ENCODE measurements at places on chromosomes 1 and 21.

DNA sequence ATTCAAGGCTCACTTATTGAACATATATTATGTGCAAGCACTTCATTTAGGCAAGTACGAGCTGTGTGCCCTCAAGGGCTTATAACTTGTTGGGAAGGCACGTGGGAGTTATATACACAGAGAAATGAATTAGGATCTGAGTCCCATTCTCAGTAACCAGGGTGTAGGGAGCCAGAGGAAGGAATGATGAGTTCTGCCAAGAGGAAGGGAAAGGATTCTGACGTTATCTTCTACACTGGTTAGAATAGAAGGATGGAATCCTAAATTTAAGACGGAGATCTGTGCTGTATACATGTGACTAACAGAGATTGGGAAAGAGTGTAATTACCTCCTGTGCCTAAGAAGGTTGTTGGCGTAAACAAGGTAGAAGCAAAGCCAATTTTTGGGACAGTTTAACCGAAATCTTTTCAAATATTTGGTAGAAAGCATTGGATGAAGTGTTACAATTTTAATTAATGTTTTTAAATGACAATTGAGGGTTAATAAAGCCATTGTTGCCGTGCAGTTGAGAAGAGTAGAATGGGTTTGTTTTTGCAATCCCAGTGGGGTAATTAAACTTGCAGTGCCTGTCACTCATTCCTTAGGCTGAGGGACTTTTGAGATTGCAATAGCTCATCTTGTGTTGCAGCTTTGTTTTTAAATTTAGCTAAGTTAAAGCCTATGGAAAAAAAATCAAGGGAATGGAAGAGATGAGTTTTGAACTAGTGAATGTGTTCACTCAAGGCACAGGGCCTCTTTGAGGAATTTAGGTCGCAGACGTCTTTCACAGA is 177.2 kb downstream of the NFIA start:
- DNase-seq = no peak

GRCh38 chr1:33358114-33358794 is 37.4 kb upstream of the A3GALT2 start:
- DNase-seq = no peak

DNA sequence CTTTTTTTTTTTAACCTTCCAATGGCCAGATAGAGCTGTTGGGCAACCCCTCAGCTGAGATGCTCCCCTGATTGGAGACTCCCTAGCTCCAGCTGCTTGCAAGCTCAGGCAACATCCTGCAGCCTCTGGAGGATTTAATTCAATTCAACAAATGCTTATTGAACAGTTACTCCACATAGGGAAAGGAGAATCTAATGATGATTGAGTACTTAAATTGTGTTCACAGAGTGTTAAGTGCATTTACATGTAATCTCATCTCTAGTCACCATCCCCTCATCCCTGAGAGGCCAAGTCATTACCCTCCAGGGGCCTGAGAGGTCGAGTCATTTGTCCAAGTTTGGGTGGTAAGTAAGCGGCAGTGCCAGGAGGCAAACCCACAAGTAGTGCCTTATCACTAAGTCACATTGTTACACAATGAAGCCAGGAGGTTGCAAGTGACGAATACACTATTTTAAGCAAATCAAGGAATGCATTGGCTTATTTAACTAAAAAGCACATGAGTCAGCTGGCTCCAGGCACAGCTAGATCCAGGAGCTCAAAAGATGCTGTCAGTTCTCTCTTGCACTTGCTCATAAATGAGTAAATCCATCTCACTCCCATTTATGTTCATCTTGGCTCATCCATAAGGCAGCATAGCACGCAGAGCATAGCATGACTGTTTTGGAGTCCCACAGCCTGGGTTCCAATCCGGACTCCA is 64.3 kb downstream of the OPTC start:
- DNase-seq = no peak

GRCh38 chr1:117932576-117932975 is 3.0 kb downstream of the WDR3 start:
- DNase-seq = no peak

DNA sequence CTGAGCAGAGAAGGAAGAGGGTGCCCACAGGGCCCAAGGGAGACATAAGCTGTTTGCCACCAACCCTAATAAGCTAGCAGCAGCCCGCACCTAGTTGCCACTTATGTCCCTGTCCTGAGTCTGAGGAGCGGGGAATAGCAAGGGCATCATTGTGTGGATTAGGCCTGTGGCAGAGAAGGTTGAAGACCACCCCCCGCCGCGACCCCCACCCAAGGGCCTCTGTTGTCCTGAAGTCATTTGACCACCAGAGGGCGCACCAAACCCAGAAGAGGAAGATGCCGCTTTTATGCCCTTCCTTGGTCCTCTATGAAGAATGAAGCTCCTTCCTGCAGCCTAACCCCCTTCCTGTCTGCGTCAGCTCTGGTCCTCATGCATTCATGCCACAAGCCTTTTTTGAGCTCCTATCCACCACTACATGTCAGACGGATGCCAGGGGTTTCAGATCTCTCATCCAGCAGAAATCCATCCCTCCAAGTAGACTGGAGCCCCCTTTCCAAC is 16.6 kb downstream of the RHBG start:
- DNase-seq = no peak

DNA sequence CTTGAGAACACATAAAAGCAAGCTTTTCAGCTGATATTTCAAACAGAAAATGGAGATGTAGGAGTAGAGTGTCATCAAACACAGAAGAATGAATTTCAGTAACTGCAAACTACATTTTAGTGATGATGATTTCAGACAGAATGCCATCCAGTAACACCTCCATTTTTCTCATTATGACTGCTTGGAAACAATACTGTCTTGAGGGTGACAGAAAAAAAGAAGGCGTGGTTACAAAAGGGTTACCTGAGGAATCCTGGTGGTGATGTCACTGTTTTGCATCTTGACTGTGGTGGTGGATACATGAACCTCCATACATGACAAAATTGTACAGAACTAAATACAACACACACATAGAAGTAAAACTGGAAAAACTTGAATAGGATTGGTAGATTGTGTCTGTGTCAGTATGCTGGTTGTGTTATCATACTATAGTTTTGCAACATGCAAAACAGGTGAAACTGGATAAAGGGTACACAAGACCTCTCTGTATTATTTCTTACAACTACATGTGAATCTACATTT is 375.9 kb downstream of the PTBP2 start:
- DNase-seq = no peak

DNA sequence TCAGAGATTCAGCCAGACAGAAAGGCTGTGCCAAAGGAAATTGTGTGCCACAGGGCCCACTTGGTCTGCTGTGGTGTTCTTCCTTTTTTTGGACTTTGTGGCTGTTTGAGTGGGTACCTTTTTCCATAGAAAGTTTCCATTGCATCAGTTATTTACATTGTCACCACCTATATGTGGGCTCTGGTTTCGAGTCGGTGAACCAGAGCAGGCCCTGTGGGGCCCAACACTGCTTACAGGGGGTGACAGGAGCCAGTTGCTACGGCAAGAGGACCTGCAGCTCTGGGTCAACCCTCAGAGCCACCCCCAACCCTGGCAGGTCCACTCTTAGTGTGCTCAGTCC is 157.0 kb upstream of the EDN2 start:
- no peak for DNase-seq

- no peak for DNase-seq
These were observed 38.0 kb upstream of the RASAL2 start for GRCh38 chr1:178055779-178056471.

- DNase-seq = no peak
These were observed 27.7 kb downstream of the PADI3 start for GRCh38 chr1:17276568-17276967.
